ENCODE measurements at places on chromosomes 6 and 20.

GRCh38 chr6:5898102-5898501, 108.6 kb downstream of the NRN1 start:
- no peak for DNase-seq

DNA sequence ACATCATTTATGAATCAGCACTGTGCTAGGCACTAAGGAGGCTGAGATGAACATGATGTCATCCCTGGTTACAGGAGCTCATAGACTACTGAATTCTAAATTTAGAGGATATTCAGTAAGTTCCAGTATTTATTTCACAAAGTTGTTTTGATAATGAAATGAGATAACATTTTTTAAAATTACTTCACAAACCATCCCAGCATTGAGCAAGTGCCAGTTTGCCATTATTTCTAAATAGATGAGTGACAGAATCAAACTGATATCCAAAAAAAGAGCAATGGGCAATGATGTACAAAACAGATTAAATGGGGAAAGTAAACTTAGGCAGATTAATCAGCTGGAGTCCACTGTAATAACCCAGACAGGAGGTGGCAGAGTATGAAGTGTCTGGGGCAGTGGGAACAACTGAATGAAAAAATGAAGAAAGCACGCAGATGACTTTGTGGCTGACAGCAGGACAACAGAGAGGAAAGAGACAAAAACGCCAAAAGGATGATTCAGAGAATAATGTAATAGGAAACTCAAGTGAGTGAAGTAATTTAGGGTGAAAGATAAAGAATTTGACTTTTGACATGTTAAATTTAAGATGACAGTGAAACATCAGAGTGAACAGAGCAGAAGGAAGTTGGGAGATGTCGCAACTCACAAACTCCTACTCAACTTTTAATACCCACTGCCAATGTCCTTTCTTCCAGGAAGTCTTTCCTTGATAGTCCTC, 70.2 kb downstream of the RCAN2 start:
- no peak for DNase-seq

DNA sequence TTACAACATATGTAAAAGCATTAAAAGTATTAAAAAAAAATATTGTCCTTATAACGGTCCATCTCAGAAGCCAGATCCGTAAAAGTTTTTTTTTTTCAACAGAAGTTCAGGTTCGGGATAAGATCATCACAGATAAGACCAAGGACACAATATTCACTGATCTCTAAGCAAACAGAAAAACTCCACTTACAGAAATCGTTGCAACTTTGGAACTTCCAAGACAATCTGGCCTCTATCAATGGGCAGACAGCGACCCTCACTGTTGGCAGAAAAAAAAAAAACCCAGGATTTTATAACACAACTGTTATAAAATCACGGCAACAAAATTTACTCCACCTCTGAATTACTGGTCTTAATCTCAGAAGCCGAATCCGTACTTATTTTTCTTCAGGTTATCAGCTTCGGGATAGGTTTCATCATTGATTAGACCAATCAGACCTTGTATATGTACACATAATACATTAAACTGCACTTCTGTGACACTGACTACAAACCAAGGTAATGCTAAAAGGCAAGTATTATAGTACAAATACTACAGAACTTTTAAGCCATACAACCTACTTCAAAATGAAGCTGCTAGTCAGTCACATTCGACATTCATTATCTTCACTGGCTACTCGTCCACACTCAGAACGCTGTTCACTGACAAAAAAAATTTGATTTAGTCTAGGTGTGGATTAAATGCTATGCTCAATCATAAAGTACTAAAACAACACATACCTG, 34.7 kb upstream of the SYNCRIP start:
- DNase-seq = no peak

DNA sequence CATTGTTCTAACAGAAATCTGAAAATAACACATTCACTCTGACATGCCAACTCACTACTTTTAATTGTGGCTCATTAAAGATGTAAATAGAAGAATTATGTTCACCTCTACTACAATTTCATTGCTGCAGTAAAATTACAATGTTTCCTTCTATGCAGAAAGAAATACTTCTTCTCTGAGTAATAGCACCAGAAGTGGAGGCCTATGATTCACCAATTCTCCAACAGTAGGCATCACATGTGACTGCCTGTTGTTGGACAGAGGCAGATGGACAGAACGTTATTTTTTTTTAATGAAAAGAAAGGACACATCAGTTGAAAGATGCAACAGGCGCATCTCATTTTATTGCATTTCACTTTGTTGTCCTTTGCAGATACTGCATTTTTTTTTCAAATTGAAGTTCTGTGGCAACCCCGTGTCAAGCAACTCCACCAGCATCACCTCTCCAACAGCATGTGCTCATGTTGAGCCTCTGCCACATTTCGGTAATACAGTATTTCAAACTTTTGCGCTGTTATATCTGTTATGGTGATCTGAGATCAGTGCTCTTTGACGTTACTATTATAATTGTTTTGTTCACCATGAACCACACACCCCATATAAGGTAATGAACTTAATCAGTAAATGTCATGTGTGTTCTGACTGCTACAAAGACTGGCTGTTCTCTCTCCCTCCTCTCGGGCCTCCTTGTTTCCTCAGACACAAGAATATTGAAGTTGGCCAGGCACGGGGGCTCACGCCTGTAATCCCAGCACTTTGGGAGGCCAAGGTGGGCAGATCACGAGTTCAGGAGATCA, 121.4 kb downstream of the ATXN1 start:
- DNase-seq = no peak

GRCh38 chr20:18481596-18481995, 14.4 kb downstream of the POLR3F start:
- DNase-seq = no peak

- no peak for DNase-seq
These were observed 10.8 kb downstream of the GPR31 start for GRCh38 chr6:167146977-167147376.

DNA sequence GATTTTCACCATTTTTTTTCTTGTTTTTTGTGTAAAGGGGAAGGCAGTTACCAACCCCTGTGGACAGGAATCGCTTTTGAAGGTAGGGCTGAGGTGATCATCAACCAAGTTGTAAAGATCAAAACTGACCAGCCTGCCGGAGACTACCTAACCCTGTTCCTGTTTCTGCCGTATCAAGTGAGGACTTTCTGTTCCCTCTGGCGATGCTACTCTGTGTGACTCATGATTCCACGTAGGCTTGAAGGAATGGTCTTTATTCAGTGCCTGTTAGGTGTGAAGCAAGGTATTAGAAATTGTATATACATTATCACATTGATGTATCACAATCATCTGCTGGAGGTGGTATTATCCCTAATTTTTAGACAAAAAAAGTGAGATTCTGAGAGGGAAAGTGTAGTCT, 161.3 kb downstream of the SOX4 start:
- no peak for DNase-seq

GRCh38 chr6:5208471-5208971, 52.2 kb downstream of the LYRM4 start:
- DNase-seq = no peak

DNA sequence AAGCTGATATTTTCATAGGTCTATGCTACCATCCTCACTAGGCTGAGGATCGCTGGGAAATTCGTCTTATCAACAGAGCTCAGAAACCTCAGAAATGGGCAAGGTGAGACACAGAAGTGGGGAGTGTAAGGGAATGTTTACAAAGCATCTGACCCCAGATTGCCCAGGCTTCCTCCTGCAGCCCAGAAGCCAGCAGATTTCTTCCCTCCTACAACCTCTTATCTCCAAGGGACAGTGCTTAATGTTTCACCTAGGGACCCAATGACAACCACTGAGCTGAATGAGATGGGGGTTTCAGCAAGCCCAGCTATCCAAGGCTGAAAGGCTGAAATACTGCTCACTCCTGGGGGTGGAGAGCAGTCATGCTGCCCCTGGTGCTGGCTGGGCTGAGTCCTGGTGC, 52.4 kb upstream of the TBC1D7 start:
- no peak for DNase-seq

DNA sequence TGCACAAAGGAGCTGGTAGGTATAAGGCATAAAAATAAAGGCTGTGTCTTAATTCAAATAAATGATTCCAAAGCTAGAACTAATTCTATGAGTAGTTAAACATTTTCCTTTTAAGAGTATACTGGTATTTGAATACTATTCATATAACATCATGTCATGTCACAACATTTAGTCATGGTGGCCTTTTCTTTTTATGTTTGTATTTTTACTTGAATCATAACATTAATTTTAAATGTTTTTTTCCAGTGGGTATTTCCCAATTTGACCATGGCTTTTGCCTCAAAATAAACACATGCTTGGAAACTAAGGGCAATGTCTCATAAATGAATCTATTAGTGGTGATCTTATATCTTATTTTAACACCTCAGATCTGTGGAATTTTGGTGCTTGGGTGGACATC, 177.1 kb downstream of the CD109 start:
- no peak for DNase-seq
